SK-N-SH (cell line): ENCODE measurements at places on chromosomes 1 and 21.

DNA sequence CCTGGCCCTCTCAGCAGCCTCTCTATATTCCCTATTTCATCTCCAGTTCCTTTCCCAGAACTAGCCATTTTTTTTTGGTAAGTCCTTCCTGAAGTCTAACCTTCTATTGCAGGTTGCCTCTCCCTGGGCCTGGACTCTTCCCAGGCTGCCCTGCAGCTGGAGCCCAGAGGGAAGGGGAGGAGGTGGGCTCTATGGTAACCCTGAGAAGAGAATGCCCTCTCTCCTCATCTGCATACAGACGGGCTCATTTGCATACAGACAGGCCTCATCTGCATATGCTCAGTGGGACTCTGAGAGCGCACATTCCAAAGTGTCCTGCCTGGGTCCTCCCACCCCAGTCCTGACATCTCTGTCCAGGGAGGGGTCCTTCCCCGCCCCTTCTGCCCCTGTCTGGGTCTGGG, 32.7 kb downstream of the RHBG start:
- no peak overlapping the region for H3K27ac ChIP-seq
- H3K4me1 ChIP-seq, result peaks cover 6% of the 10 kb centered on the region; the same call in 1 of the 2 replicates
- DNase-seq, result no peak
- H3K4me3 ChIP-seq, result no peak overlapping the region

DNA sequence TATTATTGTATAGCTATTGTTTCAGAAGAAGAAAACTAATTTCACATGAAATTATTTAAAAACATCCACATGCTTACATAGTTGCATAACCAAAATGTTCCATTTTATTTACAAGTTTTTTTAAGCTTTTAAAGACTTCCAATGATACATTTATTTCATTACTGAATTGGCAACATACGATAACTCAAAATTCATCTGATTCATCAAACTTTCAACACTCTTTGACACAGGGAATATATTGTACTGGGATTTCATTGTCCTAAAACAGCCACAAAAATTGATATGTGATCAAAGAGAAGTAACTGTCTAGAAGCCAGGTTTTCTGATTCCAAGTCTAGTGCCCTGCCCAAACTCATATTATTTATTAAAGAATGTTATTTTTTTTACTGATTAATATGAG, 131.4 kb upstream of the USP24 start:
- no peaks in the 10 kb centered on the region for H3K4me1 ChIP-seq
- H3K36me3 ChIP-seq, result no peaks in the 10 kb centered on the region
- no peak overlapping the region for H3K27ac ChIP-seq

GRCh38 chr1:30916296-30916695, 7.7 kb upstream of the SDC3 start:
- peaks cover 6% of the 10 kb centered on the region; the same call in 1 of the 2 replicates for H3K4me1 ChIP-seq
- no peaks in the 10 kb centered on the region for H3K27me3 ChIP-seq
- H3K36me3 ChIP-seq, result no peaks in the 10 kb centered on the region
- no peak overlapping the region for H3K4me3 ChIP-seq
- DNase-seq, result no peak

DNA sequence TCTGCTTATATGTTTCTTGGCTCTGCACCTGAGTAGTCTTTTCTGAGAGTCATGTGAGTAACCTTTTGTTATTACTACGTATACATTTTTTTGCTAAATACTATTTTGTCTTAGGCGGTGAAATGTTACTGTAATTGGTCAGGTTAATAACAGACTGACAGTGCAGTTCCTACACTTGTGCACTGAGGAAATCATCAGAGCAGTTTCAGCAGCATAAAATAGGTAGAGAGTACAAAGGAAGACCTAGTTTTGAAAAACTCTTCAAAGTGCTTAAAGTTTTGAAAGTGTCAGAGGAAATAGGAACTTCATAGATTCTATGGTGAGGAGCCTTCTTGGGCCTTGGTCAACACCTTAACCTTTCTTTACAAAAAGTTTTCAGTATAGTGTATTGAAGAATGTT, 11.1 kb downstream of the ATF6 start:
- no peak overlapping the region for H3K4me3 ChIP-seq
- H3K27me3 ChIP-seq, result no peaks in the 10 kb centered on the region
- H3K27ac ChIP-seq, result no peak overlapping the region
- H3K4me1 ChIP-seq, result peaks cover 8% of the 10 kb centered on the region
- no peak for DNase-seq
- H3K36me3 ChIP-seq, result peaks cover 6% of the 10 kb centered on the region

GRCh38 chr1:67031121-67031858, 22.7 kb downstream of the SLC35D1 start:
- no peaks in the 10 kb centered on the region for H3K4me1 ChIP-seq
- no peak overlapping the region for H3K27ac ChIP-seq

DNA sequence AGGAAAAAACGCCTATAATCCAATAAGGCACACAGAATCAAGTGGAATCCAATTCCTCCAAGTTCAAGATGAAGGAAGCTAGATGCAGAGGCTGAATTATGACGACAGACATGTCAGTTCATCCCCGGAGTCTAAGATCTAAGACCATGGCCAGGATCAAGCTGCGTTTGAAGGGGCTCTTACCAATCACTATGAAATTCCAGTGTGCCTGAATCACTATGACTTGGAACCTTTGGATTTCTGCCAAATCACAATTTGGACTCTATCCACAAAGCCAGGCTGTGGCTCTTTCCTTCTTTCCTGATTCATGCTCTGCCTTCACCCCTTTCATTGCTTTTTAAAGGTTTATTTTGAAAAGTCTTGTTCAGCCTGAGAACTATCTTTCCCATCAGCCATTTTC, 17.1 kb downstream of the OLIG2 start:
- H3K27ac ChIP-seq, result peak overlapping the region; percentile 58
- H3K4me1 ChIP-seq, result no peaks in the 10 kb centered on the region
- peaks cover 6% of the 10 kb centered on the region; the same call in 1 of the 2 replicates for H3K27me3 ChIP-seq
- DNase-seq, result no peak

- no peaks in the 10 kb centered on the region for H3K4me1 ChIP-seq
- no peak overlapping the region for H3K4me3 ChIP-seq
- DNase-seq, result no peak
- H3K27me3 ChIP-seq, result no peaks in the 10 kb centered on the region
Observed at GRCh38 chr1:19360016-19360415, 47.9 kb downstream of the SLC66A1 start.

- H3K4me3 ChIP-seq, result no peak overlapping the region
- H3K4me1 ChIP-seq, result no peaks in the 10 kb centered on the region
- no peak for DNase-seq
- no peak overlapping the region for H3K27ac ChIP-seq
Observed at GRCh38 chr1:48115835-48116234, 106.7 kb upstream of the SLC5A9 start.

DNA sequence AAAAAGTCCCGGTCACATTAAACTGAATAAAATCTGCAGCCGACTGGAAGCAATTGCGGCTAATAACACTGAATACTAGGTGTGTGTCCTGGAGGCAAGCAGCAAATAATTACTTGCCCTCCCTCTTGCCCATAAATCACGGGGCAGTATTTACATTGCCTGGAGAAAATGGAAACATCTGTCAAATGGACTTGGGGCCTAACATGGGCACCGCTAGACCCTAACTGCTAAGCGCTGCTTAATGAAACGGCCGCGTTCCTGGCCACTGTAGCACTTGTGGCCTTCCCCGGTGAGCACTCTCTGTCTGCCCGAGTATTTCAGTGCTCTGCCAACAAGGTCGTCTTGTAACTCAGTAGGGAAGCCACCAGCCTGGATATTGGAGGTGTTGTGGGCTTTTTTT, 23.9 kb upstream of the KNCN start:
- no peaks in the 10 kb centered on the region for H3K27me3 ChIP-seq
- H3K4me1 ChIP-seq, result no peaks in the 10 kb centered on the region
- H3K4me3 ChIP-seq, result no peak overlapping the region
- no peak for DNase-seq
- no peak overlapping the region for H3K27ac ChIP-seq

DNA sequence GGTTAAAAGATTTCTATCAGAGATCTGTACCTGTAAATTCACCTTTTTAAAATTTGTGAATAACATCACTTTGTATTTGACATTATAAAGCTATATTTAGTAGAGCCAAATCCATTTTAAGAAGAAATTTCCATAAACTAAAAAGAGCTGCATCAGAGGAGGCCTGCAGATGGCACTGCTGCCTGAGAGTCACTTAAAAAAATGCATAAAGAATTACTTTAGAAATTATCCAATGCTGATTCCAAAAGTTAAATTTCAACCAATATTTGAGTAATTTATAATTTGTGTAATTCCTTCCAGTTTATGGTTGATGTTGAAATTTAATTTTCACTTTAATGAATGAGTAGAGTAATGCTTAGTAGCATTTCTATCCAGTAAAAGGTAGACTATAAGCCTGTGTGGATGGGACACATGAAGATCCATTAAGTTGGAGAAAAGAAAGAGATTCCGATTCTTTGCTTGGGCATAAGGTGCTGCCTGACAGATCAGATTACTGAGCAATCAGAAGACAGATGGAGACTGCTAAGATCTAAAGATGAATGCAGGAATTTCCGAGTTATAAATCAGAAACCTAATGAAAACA, 20.7 kb upstream of the RPE65 start:
- H3K4me3 ChIP-seq, result no peak overlapping the region
- no peaks in the 10 kb centered on the region for H3K27me3 ChIP-seq
- no peaks in the 10 kb centered on the region for H3K4me1 ChIP-seq
- H3K36me3 ChIP-seq, result peaks cover 5% of the 10 kb centered on the region
- no peak for DNase-seq

DNA sequence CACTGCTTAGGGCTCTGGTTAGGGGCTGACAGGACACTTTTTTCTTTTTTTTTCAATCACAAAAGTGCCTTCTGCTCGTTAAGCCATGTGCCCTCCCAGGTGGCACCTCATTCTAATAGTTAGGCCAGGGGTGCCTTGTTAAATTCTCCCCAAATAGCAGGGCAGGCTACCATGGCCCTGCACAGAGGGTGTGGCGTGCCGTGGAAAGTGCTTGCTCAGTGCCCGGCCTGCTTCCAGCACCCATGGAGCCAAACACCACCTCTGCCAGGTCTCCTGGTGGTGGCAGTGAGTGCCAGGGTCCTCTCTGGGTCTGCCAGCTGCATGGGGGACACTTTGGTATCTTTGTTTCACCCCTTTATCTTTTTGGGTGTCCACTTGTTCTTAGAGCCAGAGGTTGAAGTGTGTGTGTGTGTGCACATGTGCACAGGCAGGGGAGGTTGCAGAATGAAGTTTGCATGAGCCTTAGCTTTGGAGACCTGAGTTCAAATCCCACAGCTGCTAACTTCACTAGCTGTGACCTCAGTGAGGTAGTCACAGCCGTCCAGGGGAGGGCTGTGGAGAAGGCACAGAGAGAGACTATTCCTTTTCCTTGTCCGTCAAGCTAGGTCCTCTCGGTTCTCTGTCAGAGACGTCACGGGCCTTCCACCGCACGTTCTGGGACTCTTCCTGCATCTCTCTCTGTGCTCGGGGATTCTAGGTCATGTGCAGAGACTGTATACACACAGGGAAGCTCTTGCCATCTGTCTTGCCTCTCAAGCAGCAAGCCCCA, 39.9 kb upstream of the CSF3R start:
- no peak for DNase-seq
- H3K27me3 ChIP-seq, result no peaks in the 10 kb centered on the region
- H3K27ac ChIP-seq, result no peak overlapping the region
- H3K36me3 ChIP-seq, result no peaks in the 10 kb centered on the region

DNA sequence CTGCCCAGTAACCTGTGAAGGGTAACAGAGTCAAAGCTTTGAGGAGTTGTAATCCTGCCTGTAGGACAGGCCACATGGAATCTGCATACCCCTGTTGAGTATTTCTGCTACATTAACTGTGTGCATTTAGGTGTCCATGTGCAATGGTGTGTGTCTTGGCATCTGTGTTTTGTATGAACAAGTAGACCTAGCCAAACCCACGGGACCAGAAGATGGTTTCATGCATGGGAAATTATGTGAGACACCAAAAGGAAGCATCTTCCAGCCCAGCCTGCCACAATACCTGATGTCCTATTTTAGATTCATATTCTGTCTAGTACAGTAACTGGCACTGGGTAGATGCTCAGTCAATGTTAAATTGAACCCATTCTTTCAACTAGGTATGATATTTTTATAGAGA, 70.8 kb upstream of the KCND3 start:
- H3K27ac ChIP-seq, result no peak overlapping the region
- H3K36me3 ChIP-seq, result no peaks in the 10 kb centered on the region
- peaks cover 6% of the 10 kb centered on the region for H3K4me1 ChIP-seq
- no peaks in the 10 kb centered on the region for H3K27me3 ChIP-seq
- no peak for DNase-seq
- no peak overlapping the region for H3K4me3 ChIP-seq

DNA sequence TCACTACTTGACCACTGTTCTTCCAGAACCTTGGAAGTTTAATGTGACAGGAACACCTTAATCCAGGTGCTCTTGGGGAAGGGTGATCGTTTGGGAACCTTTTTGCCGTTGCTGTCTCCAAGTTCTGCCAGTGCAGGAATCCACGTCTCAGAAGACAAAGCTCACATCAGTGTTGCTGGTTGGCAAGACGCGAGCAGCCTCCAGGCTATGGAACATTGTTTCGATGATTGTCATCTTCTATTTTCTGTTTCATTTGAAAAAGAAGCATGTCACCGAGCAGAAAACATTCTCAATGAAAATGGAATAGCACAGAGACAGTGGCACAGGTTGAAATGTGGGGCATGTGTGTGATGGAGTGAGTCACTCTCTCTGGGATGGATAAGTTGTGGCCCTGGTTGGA, 11.7 kb downstream of the STUM start:
- H3K4me3 ChIP-seq, result no peak overlapping the region
- H3K4me1 ChIP-seq, result no peaks in the 10 kb centered on the region
- no peak for DNase-seq
- H3K27ac ChIP-seq, result no peak overlapping the region

DNA sequence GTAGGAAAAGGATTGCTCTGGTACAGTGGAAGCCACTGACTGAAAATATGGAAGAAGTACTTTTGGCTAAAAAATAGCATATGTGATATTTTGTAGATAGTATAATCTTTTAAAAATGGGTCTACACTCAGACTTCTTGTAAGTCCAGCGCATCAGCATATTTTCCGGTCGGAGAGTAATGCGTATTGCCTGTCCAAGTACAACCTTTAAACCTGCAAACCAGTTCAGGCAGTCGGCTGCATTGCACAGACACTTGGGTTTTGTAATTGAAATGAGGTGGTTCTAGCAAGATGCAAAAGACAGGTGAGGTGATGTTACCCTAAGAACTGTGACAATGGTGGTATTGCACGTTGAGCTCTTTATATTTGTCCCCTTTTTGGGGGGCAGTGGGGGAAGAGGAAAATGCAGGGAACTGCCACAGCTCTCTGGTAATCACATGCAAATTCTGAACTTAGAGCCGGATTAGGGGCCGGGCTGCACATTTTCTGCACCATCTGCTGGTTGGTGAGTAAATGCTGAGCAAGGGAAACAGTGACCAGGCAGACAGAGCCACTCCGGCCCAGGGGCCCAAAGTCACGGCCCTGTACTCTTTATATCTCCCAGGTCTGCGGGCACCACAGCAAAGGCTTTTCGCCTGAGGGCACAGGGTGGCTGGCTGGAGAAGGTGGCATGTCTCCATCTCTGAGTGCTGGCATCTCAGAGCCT, 2.3 kb downstream of the GPR137B start:
- 0 out of 2 replicates have a peak, but pooled peaks cover 4% of the 10 kb centered on the region for H3K27me3 ChIP-seq
- no peaks in the 10 kb centered on the region for H3K36me3 ChIP-seq
- H3K4me1 ChIP-seq, result peaks cover 10% of the 10 kb centered on the region; the same call in 1 of the 2 replicates
- no peak overlapping the region for H3K4me3 ChIP-seq
